ENCODE measurements at places on chromosomes 6 and 20. TPM values are rescaled to one million over a fixed set of nuclear protein-coding genes. Genes with fewer than 3 reads are reported as not detected.

Gene CST5
- polyA plus RNA-seq = 0.19 TPM

Gene CNBD2
- polyA plus RNA-seq = 5.5 TPM

- no peak for DNase-seq
Measured at GRCh38 chr6:27157459-27158315, 89.8 kb upstream of the PRSS16 start.

GRCh38 chr6:76752841-76753240, 680.4 kb upstream of the IMPG1 start:
- peak; percentile 19 for DNase-seq

- no peak for DNase-seq
Measured at GRCh38 chr6:34178357-34179105, 32.6 kb upstream of the GRM4 start.

DNA sequence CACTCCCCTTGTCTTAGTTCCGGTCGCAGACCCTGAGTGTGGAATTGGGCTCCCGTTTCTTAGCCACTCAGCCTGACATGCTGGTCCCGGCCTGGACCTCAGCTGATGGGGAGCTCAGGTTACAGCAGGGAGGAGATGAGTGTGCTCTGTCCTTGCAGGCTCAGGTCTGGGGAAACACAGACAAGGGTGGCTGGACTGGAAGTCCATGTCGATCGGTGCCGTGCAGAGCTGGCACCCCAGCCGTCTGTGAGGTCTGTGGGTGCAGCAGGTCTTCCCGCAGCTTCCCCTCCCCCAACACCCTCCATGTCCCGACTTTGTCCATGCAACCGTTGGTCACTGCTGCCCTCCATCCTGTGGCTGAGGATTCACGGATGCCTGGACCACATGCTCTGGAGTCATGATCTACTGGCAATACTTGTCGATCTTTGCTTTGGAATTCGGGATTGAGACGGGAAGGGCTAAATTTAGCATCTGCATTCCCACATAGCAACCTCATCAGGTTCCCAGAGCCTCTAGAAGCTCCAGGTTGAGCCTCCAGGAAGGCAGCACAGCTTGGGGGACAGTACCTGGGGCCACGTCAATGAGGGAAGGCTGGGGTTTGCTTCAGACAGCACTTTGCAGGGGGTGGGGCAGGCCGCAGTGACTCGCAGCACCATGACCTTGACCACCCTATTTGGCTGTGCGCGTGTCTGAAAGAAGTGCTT, 118.8 kb downstream of the PSMB1 start:
- no peak for DNase-seq

GRCh38 chr6:89736893-89737292, 82.7 kb downstream of the MDN1 start:
- DNase-seq = no peak

Data from large intestine (tissue), 12 donors.